ENCODE measurements at places on chromosomes 11 and 22. TPM values are rescaled to one million over a fixed set of nuclear protein-coding genes. Genes with fewer than 3 reads are reported as not detected.

DNA sequence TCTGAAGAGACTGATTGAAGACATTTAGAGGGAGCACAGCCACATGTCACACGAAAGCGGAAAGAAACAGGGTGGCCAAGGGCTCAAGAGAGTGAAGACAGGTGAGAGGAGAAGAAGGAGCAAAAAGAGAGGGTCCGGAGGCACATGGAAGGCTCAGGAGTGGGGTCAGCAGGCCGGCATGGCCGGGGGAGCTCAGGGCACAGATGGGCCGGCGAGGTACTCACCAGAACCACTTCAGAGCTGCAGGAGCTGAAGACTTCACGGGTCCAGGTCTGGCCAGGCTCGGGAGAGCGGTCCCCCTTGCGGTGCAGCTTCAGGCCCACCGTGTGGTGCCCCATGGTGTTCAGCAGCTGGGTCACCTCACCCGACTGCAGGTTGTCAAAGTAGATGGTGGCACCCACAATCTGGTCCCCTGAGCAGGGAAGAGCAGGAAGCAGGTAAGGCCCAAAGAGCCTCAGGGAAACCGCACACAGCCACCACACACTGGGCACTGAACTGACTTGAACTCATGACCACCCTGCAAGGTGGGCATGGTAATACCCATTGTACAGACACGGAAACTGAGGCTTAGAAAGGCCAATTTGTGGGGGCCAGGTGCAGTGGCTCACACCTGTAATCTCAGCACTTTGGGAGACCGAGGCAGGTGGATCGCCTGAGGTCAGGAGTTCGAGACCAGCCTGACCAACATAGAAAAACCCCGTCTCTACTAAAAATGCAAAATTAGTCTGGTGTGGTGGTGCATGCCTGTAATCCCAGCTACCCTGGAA lies 11.6 kb downstream of the AHNAK start:
- H3K27ac ChIP-seq, result no peak overlapping the region
- H3K36me3 ChIP-seq, result peaks cover 68% of the 10 kb centered on the region
- H3K4me1 ChIP-seq, result peaks cover 19% of the 10 kb centered on the region
- no peaks in the 10 kb centered on the region for H3K27me3 ChIP-seq

DNA sequence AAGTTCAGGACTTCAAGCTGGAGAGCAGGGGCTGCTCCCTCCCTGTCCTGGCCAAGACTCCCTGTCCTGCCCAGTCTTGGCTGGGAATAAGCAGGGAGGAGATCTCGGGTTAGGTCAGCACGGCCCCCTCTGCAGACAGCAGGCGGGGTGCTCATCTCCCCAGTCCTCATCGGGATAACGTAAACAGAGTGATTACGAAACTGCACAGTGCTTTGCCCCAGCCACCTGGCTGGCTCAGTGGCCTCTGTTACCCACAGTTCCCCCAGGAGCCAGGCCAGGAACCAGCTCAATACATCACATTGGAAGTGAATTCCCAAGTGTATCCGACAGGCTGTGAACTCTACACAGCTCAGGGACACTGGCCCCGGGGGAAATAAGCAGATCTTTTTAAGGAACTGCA lies 42.7 kb upstream of the KCNJ11 start:
- no peaks in the 10 kb centered on the region for H3K4me1 ChIP-seq
- no peak overlapping the region for H3K4me3 ChIP-seq
- H3K27ac ChIP-seq, result no peak overlapping the region
- DNase-seq, result peak; percentile 49
- H3K27me3 ChIP-seq, result no peaks in the 10 kb centered on the region

DNA sequence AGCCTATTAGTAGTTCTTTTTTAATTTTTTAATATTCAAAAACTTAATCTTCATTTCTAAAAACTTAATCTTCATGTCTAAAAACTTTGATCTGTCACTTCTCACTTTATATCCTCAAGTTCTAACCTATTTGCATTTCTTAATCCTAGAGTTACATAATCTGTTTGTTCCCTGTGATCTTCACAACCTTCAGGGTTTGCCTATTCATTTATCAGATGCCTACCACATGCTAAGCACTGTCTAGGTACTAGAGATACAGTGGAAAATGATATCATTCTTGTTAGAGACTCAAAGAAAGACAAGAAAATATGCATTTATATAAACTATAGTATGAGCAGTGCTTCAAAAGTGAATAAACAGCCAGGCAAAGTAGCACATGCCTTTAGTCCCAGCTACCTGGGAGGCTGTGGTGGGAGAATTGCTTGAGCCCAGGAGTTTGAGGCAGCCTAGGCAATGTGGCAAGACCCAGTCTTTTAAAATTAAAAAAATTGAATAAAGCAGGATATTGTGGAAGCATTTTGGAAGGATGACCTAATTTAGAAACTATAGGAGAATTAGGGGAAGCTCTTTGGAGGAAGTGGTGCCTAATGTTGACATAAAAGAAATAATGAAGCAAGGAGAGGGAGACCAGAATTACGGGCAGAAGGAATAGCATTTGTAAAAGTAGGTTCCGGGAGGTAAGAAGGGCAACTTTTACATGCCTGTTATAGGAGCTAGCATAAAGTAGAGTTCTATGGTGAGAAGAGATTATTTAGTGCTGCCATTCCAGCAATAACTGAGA lies 54.4 kb upstream of the GRK2 start:
- H3K36me3 ChIP-seq, result peaks cover 90% of the 10 kb centered on the region
- peak overlapping the region; percentile 9 for H3K27ac ChIP-seq
- peaks cover 30% of the 10 kb centered on the region for H3K4me1 ChIP-seq
- H3K27me3 ChIP-seq, result no peaks in the 10 kb centered on the region
- no peak overlapping the region for H3K4me3 ChIP-seq

DNA sequence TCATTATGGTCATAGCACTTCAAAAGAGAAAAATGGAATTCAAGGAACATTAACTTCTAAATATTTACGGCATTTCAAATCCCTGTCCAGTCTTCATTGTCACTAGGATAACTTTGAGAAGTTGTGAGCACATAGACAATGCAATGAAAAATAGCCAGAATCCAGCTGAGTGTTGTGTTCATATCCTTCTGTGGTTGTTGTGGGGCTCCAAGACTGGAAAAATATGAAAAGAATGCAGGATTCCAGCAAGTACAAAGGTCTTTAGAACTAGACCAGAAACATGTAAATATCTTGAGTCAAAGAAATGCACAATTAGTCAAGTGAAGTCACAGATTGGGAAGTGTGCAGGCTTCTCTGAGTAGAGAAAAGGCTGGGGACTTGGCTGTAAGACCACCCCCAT lies 68.7 kb downstream of the WT1 start:
- no peaks in the 10 kb centered on the region for H3K4me1 ChIP-seq
- H3K4me3 ChIP-seq, result no peak overlapping the region
- H3K36me3 ChIP-seq, result no peaks in the 10 kb centered on the region

The GVQW3 gene
- polyA plus RNA-seq, result 1.1 TPM

DNA sequence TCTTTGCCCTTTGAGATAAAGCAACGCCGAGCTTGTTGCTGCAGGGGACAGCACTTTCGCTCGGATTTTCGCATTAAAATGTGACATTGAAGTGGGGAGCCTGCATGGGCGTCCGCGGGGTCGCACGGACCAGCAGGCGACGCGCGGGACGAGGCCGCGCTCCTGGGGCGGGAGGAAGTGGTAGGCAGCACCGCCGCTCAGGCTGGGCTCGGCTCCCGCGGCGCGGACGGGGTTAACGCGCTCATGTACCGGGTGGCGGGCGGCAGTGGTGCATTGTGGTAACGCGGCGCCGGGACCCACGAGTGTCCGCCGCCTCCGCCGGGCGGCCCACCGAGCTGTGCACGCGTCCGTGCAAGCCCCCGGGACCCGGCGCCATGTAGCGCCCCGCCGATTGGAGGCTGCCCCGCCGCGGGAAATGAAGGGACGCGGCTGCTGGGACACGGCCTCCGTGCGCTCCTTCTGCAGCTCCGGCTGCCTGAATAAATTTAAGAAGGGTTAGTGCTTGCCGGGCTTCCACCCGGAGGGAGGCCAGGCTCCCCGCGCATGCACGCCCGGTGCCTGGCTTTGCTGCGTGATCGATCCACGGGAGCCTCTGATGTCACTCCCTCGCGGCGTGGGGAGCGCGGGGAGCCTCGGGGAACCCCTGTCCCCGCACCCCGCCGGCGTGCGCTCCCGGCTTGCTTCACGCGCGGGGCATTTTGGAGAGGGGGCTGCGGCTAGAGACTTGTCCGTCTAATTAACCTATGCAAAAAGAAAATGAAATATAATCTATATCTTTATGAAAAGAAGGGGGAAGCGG lies 127.7 kb downstream of the OSBP2 start:
- H3K36me3 ChIP-seq, result no peaks in the 10 kb centered on the region
- peak overlapping the region; percentile 45 for H3K4me3 ChIP-seq
- H3K27ac ChIP-seq, result no peak overlapping the region
- H3K27me3 ChIP-seq, result peaks cover 28% of the 10 kb centered on the region
- peaks cover 16% of the 10 kb centered on the region for H3K4me1 ChIP-seq

GRCh38 chr11:16964501-16964900 lies 49.7 kb downstream of the PLEKHA7 start:
- no peaks in the 10 kb centered on the region for H3K27me3 ChIP-seq
- H3K4me3 ChIP-seq, result no peak overlapping the region
- no peaks in the 10 kb centered on the region for H3K36me3 ChIP-seq
- H3K27ac ChIP-seq, result no peak overlapping the region
- peak; percentile 30 for DNase-seq

DNA sequence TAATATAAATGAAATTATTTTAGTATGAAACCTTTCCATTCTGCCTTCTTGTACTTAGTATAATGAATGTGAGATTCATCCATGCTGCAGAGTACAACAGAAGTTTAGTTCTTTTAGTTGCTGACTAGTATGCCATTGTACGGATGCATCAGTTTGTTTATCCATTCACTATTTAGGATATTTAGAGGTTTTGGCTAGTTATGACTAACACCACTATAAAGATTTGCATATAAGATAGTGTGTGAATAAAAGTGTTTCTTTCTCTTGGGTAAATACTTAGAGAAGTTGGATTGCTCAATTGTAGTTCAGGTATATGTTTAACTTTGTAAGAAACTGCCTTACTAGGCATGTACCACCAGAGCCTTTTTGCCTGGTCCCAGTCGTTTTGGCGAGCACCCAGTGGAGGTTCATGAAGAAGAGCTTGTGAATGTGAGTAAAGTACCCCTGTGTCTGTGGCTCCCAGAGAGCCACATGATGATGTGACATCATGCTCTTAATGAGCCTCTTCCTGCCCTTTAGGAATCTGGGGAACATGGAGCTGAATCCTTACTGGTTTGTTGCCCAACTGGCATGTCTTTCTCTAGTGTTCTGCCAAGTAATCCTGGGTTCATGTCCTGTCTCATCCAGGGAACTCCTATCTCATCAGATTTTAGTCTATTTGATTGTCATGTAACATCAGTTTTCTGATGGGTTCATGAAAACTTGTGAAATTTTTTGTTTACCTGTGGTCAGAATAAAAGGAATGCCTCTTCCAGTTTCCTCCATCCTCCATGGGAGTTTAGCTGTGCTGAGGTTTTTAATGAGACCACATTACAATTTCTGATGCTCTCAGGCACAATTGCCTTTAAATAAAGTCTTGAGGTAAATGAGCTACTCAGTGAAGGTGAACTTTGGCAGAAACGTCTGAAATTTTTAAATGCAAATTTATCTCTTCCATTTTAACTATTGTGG lies 234.8 kb downstream of the CASP12 start:
- H3K27ac ChIP-seq, result no peak overlapping the region
- no peaks in the 10 kb centered on the region for H3K36me3 ChIP-seq
- H3K4me1 ChIP-seq, result no peaks in the 10 kb centered on the region
- no peak for DNase-seq

DNA sequence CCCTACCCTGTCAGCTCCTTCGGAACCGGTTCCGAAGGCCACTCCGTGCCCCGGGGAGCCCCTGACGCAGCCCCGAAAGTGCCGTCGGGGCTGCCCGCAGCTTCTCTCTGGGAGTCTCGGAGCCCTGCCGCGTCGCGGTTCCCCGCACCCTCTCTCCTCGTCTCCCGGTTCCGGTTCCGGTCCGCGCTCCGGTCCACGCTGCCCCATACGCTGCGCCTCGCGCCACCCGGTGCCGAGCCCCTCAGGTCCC lies 618 bp downstream of the MTA2 start:
- no peaks in the 10 kb centered on the region for H3K27me3 ChIP-seq
- H3K27ac ChIP-seq, result peak overlapping the region; percentile 98
- H3K4me1 ChIP-seq, result peaks cover 40% of the 10 kb centered on the region
- H3K36me3 ChIP-seq, result peaks cover 40% of the 10 kb centered on the region
- DNase-seq, result peak; percentile 94

The PICALM gene
- polyA plus RNA-seq, result 76.8 TPM

DNA sequence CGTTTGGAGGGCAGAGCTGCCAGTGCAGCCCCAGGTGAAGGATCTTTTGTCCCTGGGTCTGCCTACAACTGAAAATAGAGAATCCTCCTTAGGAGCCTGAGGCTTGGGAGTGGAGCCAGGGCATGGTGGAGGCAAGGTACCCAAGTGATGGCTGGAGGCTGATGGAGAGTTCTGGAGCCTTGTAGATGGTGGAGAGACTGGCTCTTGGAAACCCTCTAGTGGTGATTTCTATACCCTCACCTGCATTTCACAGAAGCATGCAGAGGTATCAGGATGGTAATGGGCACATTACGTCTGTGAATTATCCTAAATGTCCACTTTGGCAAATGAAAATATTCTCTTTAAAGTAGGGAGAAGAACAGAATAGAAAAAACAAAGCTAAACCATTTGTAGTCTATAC lies 44.4 kb downstream of the INSC start:
- no peak overlapping the region for H3K27ac ChIP-seq
- no peaks in the 10 kb centered on the region for H3K27me3 ChIP-seq
- no peaks in the 10 kb centered on the region for H3K4me1 ChIP-seq
- DNase-seq, result no peak

DNA sequence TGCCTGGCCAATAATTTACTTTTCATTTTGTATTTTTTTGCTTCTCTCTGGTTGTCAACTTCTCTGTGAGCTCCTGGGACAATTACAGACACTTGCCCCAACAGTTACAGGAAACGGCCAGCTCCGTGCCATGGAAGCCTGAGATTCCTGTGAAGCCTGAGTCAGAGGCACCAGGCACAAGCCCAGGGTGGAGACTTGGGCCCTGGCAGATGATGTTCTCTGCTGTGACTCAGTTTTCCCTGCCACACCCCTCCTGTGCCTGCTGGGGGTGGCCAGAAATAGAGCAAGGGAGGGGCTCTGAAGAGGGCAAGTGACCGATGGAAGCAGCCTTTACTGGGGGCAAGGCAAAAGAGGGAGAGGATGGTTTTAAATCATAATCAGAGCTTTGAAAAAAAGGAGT lies 4.9 kb downstream of the ATP5MGL start:
- H3K4me1 ChIP-seq, result peaks cover 8% of the 10 kb centered on the region
- H3K27me3 ChIP-seq, result no peaks in the 10 kb centered on the region
- no peak overlapping the region for H3K27ac ChIP-seq
- no peak overlapping the region for H3K4me3 ChIP-seq
- peaks cover 49% of the 10 kb centered on the region for H3K36me3 ChIP-seq
- DNase-seq, result no peak

DNA sequence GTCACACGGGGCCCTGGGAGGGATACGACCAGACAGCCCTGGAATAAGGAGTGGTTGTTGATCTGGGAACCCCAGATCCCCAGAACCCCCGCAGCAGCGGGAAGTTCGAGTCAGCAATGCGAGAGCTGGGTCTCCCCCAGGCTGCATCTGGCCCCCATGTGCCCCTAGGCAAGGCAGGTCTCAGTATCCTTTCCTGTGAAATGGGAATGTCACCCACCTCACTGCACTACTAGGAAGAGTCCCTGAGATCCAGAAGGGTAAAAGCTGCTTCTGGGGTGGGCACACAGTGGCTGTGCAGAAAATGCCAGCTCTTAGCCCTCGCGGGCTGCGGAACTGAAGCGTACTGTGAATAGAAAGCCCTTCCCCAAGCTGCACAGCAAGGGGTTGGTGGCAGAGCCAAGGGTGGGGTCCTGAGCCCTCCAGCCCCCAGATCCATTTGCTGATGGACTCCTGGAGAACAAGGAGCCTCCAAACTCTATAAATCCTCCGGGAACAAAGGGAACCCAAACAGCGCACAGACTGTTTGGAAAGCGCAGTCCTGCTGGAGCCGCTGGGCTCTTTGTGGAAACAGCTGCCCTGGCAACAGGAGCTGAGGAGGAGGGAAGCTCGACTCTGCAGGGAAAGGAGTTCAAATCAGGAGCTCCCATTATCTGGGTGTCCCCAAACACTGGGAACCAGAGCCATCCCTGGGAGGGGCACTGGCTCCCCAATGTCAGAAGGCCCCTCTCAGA lies 68.2 kb upstream of the SHISAL1 start:
- no peaks in the 10 kb centered on the region for H3K27me3 ChIP-seq
- H3K36me3 ChIP-seq, result no peaks in the 10 kb centered on the region
- DNase-seq, result peak; percentile 58

All from spleen (tissue), 13 donors.